ENCODE measurements at places on chromosomes 3 and 15. TPM values are rescaled to one million over a fixed set of nuclear protein-coding genes. Genes with fewer than 3 reads are reported as not detected.

CHRD gene
- 10.5 TPM for total RNA-seq

GPR149 gene
- total RNA-seq = not detected

ITIH1 gene
- not detected for total RNA-seq

DNA sequence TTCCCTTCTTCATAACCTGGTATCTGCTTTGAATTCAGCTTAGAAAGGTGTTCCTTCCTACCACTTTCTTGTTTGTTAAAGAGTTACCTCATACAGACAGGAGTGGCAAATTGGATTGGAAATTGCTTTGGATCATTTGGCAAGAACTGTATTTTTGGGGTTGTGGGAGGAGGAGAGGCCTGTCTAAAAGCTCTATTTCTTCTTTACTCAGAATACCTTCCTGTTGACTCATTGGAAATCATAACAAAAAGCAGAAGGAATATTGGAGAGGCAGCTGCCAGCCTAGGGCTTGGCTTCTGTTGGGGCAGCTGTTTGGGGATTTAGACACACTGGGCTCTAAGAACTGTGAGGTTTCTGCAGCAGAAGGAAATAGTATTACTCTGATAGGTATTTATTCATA lies 14.2 kb downstream of the IQGAP1 start:
- H3K4me1 ChIP-seq = peaks cover 90% of the 10 kb centered on the region
- peak overlapping the region; percentile 38 for H3K4me3 ChIP-seq
- DNase-seq = peak; percentile 70

DNA sequence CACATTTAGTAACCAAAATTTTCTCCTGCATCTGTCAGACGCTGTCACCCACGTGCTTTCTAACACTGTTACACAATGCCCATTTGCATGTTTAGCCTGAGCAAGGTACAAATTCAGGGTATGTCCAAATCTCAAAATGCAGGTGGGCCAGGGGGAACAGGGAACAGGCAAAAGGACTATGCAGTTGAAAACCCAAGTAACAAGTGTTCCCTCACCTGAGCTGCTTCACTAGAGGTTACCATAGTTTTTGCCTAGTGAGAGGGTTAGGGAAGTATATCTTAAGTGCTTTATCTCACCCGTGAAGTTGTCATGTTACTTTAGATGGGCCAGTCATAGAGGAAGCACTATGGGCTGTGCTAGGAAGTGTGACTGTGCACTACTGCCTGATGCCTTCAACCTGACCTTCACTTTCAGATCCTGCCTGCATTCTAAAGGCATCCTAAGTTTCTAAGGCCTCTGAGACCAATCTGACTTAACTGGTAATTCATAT lies 6.0 kb upstream of the TMEM87A start:
- peaks cover 16% of the 10 kb centered on the region for H3K4me1 ChIP-seq
- no peak for DNase-seq
- H3K36me3 ChIP-seq = peaks cover 78% of the 10 kb centered on the region
- H3K4me3 ChIP-seq = no peak overlapping the region
- H3K27ac ChIP-seq = no peak overlapping the region

GRCh38 chr3:168398371-168399025 lies 302.8 kb upstream of the GOLIM4 start:
- H3K27ac ChIP-seq = no peak overlapping the region
- H3K4me1 ChIP-seq = no peaks in the 10 kb centered on the region
- H3K36me3 ChIP-seq = no peaks in the 10 kb centered on the region

Measured in psoas muscle (tissue), 8 donors.